ENCODE measurements at places on chromosomes 7 and 10. TPM values are rescaled to one million over a fixed set of nuclear protein-coding genes. Genes with fewer than 3 reads are reported as not detected.

Gene TLX1
- not detected for total RNA-seq

- DNase-seq: no peak
Measured at GRCh38 chr7:55432939-55433784, 68.0 kb downstream of the LANCL2 start.

- DNase-seq: no peak
Measured at GRCh38 chr10:84704101-84704500, 375.7 kb downstream of the CCSER2 start.

DNA sequence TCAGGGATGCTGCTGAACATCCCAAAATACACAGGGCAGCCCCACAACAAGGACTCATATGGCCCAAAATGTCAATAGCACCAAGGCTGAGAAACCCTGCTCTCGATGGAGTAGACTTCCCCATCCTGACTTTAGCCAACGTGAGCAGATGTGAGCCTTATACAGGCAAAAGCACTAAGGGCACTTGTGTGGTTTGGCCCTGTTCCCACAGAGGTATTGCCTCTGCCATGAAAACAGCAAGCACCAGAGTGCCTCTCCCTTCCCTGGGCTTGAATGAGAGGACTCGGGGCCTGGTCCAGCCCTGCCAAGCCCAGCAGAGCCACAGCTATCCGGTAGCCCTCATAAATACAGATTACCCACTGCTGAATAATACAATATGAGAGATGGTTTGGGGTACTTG is 47.5 kb downstream of the ACSM6 start:
- DNase-seq: no peak

DNA sequence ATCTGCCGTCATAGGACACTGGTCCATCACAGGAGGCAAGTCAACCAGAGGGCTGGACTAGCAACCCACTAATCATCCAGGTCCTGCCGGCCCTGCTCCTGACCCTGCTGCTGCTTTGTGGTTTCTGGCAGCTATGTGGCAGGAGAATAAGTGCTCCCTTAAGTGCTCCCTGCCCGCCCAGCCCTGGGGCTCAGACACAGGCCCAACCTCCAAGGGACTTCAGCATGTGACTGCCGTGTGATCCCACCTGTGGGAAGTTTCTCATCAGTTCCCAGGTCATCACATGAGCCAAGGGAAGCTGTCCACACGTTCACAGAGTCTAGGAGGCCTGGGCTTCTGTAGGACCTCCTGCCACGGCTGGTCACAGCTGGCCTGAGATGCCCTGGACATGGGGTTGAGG is 34.2 kb upstream of the ZNF488 start:
- no peak for DNase-seq

GRCh38 chr10:130989670-130990232 is 321.8 kb downstream of the TCERG1L start:
- no peak for DNase-seq

Data from gastrocnemius medialis (tissue), 4 donors.